ENCODE measurements at places on chromosomes 6 and 20.

DNA sequence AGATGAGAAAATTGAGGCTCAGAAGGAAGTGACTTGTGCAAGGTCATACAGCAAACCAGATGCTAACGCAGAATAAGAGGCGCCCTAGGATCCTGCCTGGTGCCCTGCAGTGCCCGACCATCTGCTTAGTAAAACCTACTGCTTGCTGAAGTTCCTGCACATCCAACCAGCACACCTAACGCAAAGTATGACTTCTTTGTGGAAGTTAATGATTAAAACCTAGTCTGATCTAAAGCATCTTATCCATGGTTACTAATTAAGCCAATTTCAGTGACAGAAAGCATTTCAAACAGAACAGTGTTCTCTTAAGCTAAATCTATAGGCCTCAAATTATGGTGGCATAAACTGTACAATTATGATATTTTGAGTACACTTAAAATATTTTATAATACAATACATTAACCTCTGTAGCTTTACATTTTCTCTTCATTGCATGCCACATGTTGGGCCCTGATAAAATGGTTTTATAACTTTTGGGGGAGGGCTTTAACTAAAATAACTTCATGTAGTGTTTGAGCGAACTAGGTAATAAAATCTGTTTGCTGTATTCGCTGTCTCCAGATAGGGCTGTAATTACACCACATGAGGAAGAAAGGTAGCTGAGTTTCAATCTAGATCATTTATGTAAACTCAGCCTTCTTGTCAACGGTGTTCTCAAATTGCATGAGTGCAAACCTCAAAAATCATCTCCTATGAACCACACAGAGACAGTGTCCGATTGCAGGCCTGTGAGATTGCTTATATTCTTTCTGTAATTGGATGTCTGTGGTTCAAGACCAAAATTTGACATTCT is 37.5 kb upstream of the BEND3 start:
- DNase-seq: no peak

- no peak for DNase-seq
Observed at GRCh38 chr6:149567945-149568585, 1.9 kb downstream of the GINM1 start.

DNA sequence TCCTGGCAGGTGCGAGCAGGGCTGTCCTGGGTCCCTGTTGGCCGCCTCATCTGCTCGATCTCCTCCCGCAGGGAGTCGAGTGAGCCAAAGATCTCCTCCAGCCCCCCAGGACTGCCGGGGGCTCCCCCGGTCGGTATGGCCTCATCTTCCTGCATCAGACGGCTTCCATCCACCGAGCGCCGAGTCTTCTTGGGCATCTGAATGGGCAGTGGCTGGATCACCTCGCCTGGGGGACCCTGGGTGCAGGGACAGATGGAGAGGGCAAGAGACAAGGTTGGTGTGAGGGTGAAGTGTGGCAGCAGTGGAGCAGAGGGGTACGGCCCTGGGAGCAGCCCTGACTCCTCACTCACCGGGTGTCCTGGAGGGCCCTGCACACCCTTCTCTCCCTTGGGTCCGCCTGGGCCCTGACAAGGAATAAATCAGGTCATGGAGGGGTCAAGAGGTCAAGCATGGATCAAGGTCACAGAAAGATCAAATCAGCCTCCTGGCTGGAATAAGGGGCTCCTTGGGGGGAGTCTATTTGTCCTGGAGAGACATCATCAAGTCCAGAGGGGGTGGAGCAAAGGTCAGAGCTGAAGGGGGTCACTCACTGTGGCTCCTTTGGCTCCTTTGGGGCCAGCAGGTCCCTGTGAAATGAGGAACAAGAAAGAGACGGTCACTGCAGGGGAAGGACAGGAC is 26.5 kb downstream of the COL11A2 start:
- DNase-seq: no peak

DNA sequence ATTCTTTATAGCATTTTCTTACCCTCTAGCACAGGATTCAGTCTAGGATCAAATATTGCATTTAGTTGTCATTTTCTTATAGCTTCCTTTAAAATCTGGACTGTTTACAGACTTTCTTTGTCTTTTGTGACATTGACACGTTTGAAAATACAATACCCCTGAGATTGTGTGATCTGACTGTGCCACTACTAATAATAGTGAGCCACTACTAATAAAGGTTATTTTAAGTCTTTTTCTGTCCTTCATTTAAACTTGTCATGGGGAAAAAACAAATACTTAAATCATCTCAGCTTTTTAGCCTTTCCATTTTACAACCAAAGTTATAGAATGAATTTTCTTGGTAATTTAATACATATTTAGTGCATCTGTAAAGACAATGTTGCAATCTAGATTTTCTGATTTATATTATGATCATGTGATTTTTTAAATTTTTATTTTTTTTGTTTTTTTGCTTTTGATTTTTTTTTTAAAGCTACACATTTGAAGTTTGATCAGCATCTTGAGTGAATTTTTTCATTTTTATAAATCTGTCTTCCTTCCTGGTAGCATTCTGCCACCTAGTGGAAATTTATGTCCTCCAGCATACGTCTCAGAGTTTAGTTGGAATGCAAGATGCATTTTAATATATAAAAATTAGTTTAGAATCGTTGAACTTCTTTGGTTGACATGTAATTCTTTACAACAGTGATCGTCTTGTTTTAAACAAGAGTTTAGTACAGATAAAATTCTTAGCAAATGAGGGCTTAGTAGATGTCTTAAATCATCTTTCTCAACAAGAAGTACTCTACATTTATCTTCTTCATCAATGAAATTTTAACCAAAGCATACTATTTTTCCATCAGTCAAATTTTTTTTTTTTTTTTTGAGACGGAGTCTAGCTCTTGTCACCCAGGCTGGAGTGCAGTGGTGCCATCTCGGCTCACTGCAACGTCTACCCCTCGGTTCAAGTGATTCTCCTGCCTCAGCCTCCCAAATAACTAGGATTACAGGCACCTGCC is 119.4 kb downstream of the NCOA3 start:
- DNase-seq: no peak

- no peak for DNase-seq
Observed at GRCh38 chr20:63082939-63083735, 76.4 kb upstream of the BHLHE23 start.

DNA sequence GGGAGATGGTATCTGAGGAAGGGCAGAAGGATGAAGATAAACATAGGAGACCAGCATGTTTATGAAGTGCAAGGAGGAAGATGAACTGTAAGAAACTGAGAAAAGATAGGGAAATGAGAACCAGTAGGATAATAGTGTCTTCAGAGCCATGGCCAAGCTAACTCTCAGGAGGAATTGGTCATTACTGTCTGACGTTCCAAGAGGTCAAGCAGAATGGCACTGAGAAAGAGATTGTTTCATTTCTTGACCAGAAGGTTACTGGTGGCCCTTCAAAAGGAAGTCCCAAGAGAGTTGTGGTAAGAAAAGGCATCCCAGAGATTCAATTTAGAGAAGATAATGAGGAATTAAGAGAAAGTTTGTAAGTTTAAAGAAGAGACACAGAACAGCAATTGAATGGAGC is 47.5 kb downstream of the EYA4 start:
- DNase-seq: no peak

Measured in amygdala (tissue), 56 donors.